ENCODE measurements at places on chromosomes 7 and 10. TPM values are rescaled to one million over a fixed set of nuclear protein-coding genes. Genes with fewer than 3 reads are reported as not detected.

HPSE2 gene
- total RNA-seq, result 1.9 TPM

ADARB2 gene
- total RNA-seq, result 0.06 TPM

AEBP1 gene
- 267 TPM for total RNA-seq

ZNF33B gene
- total RNA-seq, result 8.5 TPM

GIMAP1 gene
- 4.4 TPM for total RNA-seq

TRPV5 gene
- total RNA-seq, result not detected

PTER gene
- 14.2 TPM for total RNA-seq

HELLS gene
- total RNA-seq, result 1.9 TPM

TACC2 gene
- 31.0 TPM for total RNA-seq

ACSL5 gene
- 41.9 TPM for total RNA-seq

FZD1 gene
- 5.3 TPM for total RNA-seq

- DNase-seq, result peak; percentile 78
Measured at GRCh38 chr7:157662981-157663716, 326.3 kb downstream of the DNAJB6 start.

DNA sequence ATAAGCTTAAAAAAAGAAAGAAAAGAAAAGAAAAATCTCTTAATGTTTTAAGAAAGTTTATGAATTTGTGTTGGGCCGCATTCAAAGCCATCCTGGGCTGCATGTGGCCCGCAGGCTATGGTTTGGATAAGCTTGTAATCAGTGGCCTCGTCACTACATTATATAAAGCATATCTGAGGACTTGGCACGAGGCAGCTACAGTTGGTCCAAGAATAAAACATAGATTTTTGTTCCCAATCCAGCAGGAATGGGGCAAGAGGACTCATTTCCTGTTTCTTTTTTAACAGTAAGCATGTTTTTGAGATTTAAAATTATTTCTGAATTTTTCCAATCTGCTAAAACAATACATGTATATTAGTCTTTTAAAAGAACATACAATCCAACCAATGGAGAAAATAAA is 28.6 kb downstream of the MCM10 start:
- DNase-seq, result no peak

GRCh38 chr10:115628616-115629015 is 535.5 kb downstream of the ATRNL1 start:
- no peak for DNase-seq

DNA sequence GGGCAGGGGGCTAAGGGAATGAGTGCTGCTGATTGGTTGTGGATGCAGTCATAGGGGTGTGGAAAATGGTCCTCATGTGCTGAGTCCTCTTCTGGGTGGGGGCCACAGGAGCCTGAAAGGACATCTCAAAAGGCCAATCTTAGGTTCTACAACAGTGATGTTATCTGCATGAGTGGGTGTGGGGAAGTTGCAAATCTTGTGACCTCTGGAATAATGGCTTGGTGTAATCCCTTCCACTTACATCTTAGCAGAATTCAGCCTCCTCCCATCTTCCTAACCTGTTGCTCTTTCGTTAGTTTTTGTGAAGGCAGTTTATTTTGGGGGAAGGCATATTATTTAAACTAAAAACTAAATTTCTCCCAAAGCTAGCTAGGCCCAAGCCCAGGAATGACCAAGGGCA is 42.0 kb upstream of the OIT3 start:
- DNase-seq, result no peak

DNA sequence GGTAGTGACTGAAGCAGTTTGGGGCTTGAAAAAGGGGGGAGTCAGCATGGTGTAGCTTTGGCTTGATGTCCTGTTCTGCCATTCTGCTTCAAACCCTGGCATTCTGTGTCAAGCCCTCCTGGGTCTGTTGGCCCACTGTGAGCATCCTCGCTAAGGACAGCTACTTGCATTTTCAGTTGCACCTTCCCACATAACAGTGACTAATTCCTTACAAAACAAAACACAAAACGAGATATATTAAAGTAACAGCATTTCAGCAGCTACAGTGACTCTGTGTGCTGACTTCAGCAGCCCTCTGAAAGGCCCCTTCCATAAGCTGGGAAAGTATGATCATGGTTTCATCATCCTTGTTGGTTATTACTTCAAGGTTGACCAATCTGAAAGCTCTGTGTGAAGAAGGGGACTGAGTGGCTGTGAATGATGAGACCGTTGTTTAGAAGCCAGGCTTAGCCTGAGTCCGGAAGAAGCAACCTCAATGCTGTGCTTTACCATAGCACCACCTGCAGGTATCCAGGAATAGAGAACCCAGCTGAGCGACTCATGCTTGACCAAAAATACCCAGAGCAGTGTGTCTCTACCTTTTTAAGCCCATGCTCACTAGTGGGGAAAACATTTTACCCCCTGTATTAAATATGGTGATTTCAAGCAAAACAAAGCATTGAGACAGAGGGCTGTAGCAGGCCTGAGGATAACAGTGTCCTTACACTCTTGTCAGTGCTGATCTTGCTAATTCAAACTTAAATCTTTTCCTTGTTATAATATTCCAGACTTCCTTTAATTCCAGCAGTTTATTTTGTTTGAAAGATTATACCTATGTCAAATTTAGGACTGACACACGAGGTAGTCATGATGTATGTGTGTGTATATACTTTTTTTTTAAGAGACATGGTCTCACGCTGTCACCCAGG is 42.6 kb upstream of the CC2D2B start:
- no peak for DNase-seq

GRCh38 chr7:107934991-107935770 is 44.2 kb downstream of the DLD start:
- DNase-seq, result no peak

DNA sequence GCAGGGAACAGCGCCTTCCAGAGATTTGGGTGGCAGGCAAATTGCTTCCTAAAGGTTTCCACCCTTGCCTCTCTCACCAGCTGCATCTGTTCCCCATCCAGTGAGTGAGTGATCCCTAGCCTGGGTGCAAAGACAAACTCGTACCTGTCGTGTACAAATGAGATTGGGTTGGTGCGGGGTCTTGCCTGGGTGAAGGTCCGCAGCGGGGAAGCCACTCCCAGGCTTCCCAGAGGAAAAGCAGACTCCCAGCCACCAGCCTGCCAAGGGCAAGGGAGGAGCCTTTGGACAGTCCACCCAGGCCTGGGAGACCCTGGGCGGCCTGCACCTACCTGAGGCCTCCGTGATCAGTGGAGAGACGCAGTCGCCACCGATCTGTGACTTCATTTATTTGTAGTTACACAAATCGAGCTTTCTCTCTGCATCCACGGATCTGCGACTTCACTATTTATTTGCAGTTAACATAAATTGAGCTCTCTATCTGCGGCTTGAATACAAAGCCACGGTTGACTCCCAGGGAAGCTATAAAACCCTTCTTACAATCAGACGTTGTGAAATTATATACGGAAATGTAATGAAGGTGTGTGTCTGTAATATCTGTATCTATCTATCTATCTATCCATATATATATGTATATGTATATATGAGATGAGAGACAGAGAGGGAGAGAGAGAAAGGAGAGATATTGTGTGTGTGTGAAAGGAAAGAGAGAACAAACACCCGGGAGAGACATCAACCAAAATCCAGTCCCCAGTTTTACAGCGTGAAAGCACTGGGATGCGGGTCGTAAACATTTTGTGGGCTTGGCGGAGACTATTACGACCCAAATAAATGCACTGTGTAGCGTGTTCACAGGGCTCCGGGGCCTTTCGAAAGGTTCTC is 3.0 kb upstream of the HOXA7 start:
- peak; percentile 39 for DNase-seq

- DNase-seq, result peak; percentile 41
Measured at GRCh38 chr10:86091216-86091615, 275.4 kb downstream of the GRID1 start.

DNA sequence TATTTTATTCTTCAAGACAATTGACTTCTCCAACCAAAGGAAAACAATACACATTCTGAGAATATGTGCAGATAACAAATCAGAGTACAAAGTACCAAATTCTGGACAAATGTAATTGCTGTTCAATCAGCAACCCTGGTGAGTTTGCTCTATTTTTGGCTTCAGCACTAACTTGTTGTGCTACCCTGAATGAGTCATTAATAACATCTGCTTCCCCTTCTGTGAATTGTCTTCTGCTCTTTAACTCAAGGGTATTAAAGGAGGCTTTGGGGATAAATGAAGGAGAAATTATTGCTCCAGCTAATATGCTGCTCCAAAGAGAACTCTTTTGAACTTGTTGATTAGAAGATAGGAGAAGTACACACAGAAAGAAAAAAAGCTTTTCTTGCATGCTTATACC is 459.3 kb downstream of the HTR7 start:
- no peak for DNase-seq

DNA sequence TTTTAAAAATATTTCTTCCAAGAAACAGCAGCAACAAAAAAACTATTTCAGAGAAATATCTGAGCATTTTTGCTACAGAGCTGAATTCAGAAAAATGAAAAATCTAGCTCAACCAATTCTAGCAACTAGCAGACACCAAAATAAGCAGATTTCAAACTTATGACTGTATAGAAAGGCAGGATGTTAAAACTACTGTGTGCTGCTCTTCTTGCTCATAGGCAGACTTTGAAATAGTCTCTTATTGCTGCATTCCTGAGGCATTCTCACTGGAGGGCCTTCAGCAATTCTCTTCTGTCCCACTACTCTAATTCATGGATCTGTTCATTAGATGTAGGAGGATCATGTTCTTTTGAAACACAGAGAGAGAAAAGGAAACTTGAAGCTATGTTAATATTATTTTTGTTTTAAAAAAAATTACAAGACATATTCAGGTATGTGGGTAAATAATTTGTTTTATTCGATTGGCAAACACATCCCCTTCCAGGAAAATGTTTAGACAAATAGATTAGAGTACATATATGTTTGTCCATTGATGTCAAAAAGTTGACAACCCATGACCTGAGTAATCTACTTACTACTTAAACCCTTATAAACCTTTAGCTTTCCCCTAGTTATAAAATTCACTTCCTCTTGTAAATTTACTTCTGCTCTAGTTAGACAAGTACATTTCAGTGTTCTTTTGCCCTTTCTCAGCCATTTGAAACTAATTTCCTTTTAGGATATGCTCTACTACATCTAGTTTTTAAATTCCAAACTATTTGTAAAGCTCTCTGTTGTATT is 428.2 kb upstream of the POT1 start:
- no peak for DNase-seq

GRCh38 chr7:17030559-17030958 is 148.8 kb upstream of the AGR3 start:
- DNase-seq, result no peak

DNA sequence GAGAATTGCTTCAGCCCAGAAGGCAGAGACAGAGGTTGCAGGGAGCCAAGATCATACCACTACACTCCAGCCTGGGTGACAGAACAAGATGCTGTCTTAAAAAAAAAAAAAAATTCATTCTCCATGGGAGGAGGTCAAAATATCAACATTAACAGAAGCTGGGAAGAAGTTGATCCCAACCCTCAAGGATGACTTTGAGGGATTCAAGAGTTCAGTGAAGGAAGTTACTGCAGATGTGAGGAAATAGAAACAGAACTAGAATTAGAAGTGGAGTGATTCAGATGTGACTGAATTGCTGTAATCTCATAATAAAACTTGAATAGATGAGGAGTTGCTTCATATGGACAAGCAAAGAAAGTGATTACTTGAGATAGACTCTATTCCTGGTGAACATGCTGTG is 19.7 kb upstream of the RPEL1 start:
- DNase-seq, result no peak

- no peak for DNase-seq
Measured at GRCh38 chr7:78792624-78793023, 660.8 kb downstream of the MAGI2 start.

DNA sequence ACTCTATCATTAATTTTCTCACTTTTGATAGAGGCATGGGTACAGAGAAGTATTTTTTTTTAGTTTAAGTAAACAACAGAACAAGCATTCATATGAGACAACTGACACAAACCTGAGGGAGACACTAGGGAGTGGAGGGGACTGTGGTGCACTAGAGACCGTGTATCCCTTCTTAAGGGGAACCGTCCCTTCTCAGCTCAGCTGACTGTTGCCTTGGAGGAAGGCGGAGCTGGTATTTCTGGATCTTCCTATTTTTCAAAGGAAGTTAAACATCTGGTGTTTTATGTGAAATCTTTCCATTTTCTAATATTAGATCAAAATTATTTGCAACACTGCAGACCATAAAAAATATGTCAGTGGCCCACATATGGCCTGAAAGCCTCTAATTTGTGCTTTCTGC is 113.6 kb upstream of the MACROH2A2 start:
- no peak for DNase-seq

GRCh38 chr10:129707406-129708388 is 240.7 kb downstream of the MGMT start:
- no peak for DNase-seq

DNA sequence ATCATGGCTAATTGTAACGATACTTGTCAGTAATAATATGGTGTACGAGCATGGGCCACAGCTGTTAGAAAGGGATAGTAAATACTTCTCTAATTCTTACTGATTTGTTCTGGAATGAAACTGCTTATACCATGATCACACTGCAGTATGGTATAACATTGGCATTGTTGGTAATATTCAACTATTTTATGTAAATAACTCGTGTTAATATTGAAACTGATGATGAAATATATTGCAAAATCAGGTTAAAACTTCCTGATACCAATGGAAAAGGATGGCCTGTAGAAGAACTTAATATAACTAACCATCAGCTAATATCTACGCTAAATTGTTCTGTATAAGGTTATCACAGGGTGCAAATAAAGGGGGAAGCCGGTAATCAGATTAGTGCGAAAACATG is 10.3 kb downstream of the OR2A14 start:
- DNase-seq, result no peak

- no peak for DNase-seq
Measured at GRCh38 chr10:35056686-35057085, 33.5 kb downstream of the CUL2 start.

- DNase-seq, result no peak
Measured at GRCh38 chr7:4151926-4152549, 530.1 kb upstream of the FOXK1 start.

DNA sequence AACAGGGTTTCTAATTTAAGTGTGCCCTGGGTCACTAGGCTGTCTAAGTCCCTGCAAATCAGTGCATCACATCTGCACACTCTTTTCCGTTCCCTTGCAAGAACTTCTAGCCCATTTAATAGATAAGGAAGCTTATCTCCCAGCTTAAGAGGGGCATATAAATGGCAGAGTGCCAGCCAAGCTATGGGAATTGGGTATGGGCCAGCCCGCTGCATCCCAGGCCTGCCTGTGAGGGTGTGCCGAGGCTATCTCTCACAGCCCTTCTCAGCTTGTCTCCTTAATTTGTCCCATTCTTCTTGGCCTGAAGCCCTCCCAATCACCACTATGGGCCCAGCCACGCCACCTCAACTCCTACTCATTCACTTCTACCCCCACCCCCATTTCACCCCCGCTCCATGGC is 14.7 kb downstream of the AQP1 start:
- peak; percentile 43 for DNase-seq

- DNase-seq, result no peak
Measured at GRCh38 chr7:50138101-50138500, 45.1 kb upstream of the ZPBP start.

- no peak for DNase-seq
Measured at GRCh38 chr7:107696330-107696946, 35.8 kb downstream of the SLC26A4 start.

DNA sequence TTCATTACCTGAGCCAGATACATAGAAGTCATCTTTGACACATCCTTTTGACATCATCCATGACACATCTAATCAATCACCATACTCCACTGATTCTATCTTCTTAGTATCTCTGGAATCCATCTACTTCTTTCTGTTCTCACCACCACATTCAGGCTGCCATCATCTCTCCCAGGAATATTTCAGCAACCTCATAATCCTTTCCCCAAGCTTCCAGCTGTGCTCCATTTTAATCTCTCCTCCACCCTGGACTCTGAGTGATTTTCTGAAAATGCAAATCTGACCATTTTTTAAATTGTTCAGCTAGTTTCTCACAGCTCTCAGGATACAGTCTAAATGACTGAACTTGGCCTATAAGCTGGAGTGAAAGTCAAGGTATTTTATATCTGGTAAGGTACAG is 2.5 kb upstream of the BTRC start:
- DNase-seq, result no peak

Data from mesenteric fat pad (tissue), 1 donor.